ENCODE measurements at places on chromosomes 1 and 21. TPM values are rescaled to one million over a fixed set of nuclear protein-coding genes. Genes with fewer than 3 reads are reported as not detected.

The RBM11 gene
- total RNA-seq = 2.7 TPM

The SGIP1 gene
- 11.7 TPM for total RNA-seq

The CYP4Z1 gene
- 0.93 TPM for total RNA-seq

The LCE1C gene
- not detected for total RNA-seq

The GPR3 gene
- 0.35 TPM for total RNA-seq

The SYT2 gene
- 1.3 TPM for total RNA-seq

The WNT9A gene
- total RNA-seq = 2.0 TPM

The FGR gene
- total RNA-seq = 10.9 TPM
